ENCODE measurements at places on chromosomes 6 and 20.

- no peak for DNase-seq
These were observed 157.6 kb downstream of the MCHR2 start for GRCh38 chr6:99836471-99836870.

- peak; percentile 53 for DNase-seq
These were observed 34.9 kb upstream of the TFAP2A start for GRCh38 chr6:10449751-10450150.

- no peak for DNase-seq
These were observed 27.7 kb downstream of the TFEB start for GRCh38 chr6:41707565-41708200.

GRCh38 chr6:120198033-120198432, 848.5 kb upstream of the MAN1A1 start:
- DNase-seq = peak; percentile 81

All from NCI-H226 (cell line).